ENCODE measurements at places on chromosomes 4 and X.

DNA sequence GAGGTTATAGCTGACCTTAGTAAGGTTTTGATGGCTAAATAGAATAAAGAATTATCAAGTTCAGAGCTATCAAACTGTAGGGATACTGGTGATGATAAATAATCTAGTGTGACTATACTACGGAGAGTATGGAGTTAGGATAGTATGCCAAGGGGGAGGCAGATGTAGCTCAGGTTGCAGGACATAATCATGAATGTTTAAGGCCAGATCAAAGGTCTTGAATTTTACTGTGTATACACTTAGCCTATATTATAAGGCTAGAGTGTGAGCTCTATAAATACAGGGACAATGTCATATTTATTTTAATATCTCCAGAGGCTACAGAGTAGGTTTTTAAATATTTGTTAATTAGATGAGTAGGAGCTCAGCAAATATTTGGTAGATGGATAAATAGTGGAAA lies 131.1 kb upstream of the STIM2 start:
- H3K4me1 ChIP-seq, result peaks cover 17% of the 10 kb centered on the region
- no peaks in the 10 kb centered on the region for H3K27me3 ChIP-seq
- H3K4me3 ChIP-seq, result no peak overlapping the region

- no peaks in the 10 kb centered on the region for H3K36me3 ChIP-seq
- H3K4me1 ChIP-seq, result no peaks in the 10 kb centered on the region
- DNase-seq, result no peak
- no peaks in the 10 kb centered on the region for H3K27me3 ChIP-seq
Observed at GRCh38 chr4:78237360-78237759, 180.2 kb downstream of the FRAS1 start.

DNA sequence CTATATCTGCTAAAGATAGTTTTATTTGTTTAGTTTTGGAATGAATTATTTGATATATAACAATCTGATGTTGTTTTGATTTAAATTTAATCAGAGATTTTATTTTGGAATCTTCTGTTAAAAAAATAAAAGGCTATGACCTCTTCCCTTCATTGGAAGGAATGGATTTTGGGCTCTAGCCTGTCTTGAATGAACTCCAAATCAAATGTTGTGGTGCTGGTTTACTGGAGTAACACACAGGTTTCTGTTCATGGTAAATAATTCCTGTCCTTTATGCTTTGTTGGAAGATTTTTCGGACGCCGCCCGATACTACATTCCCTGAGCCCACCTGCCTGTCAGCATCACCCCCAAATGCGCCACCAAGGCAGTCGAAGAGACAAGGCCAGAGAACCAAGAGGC lies 291.1 kb downstream of the ARHGAP10 start:
- no peaks in the 10 kb centered on the region for H3K4me1 ChIP-seq
- peaks cover 4% of the 10 kb centered on the region for H3K36me3 ChIP-seq
- H3K27ac ChIP-seq, result no peak overlapping the region
- no peaks in the 10 kb centered on the region for H3K27me3 ChIP-seq

DNA sequence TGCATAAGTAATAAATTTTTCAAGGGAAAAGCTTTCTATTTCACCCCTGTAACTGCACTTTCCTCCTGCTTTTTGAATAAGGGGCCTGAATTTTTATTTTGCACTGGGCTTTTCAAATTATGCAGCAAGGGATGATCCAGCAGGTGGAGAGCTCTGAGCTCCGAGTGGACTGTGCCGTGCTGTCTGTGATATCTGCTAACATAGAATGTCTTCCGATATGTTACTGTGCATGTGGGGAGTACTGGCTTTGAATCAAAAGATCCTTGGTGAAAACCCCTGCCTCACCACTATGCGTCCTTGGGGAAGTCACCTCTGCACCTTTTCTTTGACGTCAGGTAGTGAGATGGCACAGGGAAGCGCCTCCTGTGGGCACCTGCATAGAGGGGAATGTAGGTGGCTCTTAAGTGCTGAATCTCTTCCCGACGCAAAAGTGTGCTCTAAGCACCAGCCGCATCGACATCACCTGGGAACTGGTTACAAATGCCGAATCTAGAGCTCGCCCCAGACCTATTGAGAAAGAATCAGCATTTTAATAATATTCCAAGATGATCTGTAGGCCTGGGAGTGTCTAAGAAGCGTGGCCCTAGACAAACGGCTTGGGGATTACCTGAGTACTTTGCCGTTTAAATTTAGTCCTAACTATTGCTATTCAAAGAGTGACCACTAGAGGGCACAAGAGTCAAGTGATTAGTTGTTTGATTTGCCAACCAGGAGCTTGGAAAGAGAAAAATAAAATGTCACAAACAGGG lies 19.2 kb upstream of the WFS1 start:
- peaks cover 49% of the 10 kb centered on the region for H3K27me3 ChIP-seq
- no peaks in the 10 kb centered on the region for H3K36me3 ChIP-seq
- no peak overlapping the region for H3K27ac ChIP-seq
- peaks cover 2% of the 10 kb centered on the region for H3K4me1 ChIP-seq

DNA sequence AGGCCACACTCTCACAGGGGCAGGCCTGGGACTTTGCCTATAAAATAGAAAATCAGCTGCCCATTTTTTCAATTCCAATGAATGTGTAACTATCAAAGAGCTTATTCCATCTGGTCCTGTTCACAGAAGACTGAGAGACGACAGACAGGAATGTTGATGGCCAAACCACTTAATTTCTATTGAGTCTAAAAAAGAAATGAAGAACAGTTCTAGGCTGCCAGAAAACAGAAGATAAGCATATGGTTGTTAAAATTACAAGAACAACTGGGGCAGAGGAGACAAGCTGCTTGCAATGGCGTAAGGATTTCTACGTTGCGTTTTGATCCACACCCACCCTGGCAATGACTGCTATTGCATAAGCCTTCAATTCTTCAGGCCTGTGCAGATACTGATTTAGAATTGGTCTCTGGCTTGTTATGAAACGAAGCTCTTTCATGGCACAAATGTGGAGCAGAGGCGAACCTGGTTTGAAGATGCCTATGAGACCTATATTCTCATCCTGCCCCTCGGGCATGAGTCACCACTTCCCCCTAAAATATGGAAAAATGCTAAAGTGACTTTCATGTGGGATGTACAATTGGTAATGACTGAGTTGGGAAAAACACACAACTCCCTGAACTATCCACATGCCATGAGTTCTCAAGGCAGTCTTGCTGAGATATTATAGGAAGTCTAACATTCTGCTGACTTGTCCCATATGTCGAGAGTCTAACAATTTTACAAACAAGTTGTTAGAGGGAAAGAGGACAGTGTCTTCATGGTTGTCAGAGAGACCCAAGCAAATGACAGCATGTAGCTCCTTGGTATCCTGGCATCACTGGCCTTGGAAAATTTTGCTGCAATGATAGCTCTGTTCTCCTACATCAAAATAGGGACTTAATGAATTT lies 37.9 kb upstream of the SORBS2 start:
- no peak for DNase-seq
- H3K27ac ChIP-seq, result no peak overlapping the region
- no peaks in the 10 kb centered on the region for H3K36me3 ChIP-seq

DNA sequence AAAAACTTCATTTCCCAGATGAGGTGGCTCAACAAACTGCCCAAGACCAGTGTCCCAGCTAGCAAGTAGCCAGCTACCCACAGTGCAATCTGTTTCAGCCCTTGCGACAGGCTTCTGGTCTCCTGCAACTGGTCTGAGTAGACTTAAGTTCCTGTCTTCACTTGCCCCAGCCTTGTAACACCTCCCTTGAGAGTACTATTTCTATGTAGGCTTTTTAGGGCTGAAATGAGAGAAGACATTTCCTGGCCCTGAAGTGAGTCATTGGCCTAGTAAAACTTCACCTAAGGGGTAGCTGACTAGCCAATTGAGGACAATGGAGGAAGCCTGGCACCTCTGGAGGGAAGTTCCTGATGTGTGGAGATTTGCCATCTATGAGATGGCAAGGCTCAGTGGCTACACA lies 80.1 kb upstream of the STIM2 start:
- no peaks in the 10 kb centered on the region for H3K4me1 ChIP-seq
- H3K27ac ChIP-seq, result no peak overlapping the region
- H3K4me3 ChIP-seq, result no peak overlapping the region
- no peaks in the 10 kb centered on the region for H3K36me3 ChIP-seq

DNA sequence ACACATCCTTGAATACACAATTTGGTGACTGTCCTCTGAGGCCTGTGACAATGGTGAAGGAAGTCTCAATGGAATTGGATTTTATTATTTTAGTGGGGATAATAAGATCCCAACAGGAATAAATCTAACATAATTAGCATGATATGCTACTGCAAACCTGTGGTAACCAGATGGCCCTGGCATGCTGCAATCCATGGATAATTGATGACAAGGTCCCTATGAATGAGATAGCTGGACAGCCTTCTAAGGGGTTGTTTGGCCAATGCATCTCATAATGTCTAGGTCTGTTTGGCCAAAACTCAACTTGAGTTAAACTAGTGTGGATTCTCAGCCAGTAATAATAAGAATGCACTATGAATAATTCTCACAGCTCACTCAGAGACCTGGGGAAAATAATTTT lies 145.3 kb upstream of the GALNTL6 start:
- no peaks in the 10 kb centered on the region for H3K4me1 ChIP-seq
- no peaks in the 10 kb centered on the region for H3K36me3 ChIP-seq
- H3K4me3 ChIP-seq, result no peak overlapping the region
- no peak for DNase-seq

GRCh38 chr4:151530230-151530629 lies 121.3 kb downstream of the FHIP1A start:
- H3K36me3 ChIP-seq, result no peaks in the 10 kb centered on the region
- H3K4me1 ChIP-seq, result no peaks in the 10 kb centered on the region
- no peak overlapping the region for H3K27ac ChIP-seq
- H3K27me3 ChIP-seq, result peaks cover 3% of the 10 kb centered on the region
- DNase-seq, result no peak

DNA sequence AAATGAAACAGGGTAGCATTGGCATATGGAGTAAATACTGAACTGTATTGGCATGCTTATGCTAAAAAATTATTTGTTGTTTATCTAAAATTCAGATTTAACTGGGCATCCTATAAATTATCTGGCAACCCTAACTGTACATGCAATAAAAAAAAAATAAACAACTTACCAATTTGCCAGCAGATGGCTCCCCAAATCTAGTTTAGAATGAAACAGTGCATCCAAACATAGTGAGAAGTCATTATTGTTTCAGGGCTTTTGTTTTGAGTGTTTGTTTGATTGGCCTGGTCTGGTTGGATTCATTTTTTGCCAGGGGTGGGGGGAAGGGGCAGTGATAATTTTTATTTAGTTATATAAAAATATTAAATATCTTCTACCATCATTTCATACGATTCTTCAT lies 12.8 kb upstream of the NSUN7 start:
- no peak overlapping the region for H3K4me3 ChIP-seq
- H3K27ac ChIP-seq, result no peak overlapping the region
- H3K36me3 ChIP-seq, result no peaks in the 10 kb centered on the region
- no peak for DNase-seq
- peaks cover 9% of the 10 kb centered on the region for H3K4me1 ChIP-seq

DNA sequence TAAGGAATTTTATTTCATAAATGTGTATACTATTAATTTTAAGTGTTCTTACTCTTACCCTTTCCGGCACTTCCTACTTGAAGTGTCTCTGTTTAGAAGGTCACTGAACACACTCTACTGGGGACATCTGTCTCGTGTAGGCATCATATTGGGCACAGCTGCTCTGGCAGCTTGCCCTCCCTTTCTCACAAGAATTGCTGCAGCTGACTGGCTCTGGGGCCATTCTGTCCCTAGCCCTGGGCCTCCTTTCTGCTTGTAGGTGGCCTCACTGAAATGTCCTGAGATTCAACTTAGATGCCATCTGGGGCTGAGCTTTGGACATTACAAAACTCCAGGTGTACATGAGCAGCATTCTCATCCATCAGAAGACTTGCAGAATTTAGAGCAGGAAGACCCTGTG lies 49.6 kb downstream of the SMAD1 start:
- H3K36me3 ChIP-seq, result no peaks in the 10 kb centered on the region
- no peak overlapping the region for H3K27ac ChIP-seq
- H3K4me1 ChIP-seq, result no peaks in the 10 kb centered on the region

DNA sequence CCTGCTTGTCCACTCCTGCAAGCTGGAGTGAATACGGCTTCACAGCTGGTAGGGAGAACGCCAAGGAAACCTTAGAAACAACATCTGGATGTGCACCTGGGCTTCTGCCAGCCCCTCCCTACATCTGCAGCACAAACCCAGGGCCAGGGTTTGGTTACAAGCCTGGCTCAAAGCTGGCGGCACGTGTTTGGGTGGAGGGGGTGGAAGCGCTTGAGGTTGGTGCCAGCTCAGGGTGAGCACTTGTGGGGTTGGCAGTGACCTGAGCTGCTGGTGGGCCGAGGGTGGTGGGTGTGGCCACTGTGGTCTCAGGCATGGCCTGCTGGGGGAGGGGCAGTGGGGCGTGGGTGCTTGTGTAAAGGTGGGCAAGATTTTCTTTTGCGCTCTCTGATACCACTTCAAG lies 15.6 kb downstream of the ELF4 start:
- peaks cover 75% of the 10 kb centered on the region for H3K4me1 ChIP-seq
- no peak for DNase-seq
- no peak overlapping the region for H3K4me3 ChIP-seq
